ENCODE measurements at places on chromosomes 2 and 18.

DNA sequence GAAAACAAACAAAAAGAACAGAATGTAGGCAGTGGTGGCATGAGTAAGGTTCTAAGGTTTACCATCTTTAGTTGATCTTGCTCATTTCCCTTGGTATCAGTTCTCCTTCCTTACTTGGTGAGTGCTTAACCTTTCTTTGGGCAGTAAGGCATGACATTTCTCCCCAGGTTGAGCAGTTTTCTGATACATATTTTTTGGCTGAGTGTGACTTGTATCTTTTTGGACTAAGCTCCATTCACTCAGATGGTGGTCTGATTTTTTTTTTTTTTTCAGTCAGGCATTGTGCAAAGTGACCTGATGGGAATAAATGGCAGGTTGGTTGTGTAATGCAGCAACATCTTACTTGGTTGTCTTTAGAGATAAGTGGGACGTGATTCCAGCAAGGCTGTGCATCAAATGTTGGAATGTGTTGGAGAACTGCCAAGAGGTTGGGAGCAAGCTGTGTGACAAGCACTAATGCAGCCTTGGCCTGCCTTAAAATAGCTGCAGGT is 15.1 kb downstream of the SPTBN1 start:
- peak; percentile 65 for DNase-seq

DNA sequence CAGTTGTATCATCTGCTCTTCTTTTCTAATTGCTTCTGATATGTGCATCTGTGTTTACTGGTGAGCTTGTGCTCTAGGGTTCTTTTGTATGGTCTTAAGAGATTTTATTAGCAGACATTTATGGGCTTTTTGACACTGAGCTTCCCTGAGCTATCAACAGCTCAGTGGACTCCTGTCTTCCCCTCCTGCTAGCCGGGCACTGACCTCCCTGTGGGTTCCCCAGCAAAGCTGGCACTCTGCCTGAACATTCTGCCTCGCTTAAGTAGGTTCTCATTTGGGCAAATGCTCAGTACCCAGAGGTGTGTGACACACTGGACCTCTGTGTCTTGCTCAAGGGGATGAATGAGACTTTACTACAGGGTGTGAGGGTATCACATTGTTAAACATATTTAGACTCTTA is 15.8 kb downstream of the TRAF3IP1 start:
- no peak for DNase-seq

- DNase-seq: no peak
Measured at GRCh38 chr2:37869771-37870170, 55.3 kb upstream of the RMDN2 start.

- no peak for DNase-seq
Measured at GRCh38 chr2:148865512-148865911, 9.5 kb upstream of the KIF5C start.

GRCh38 chr2:27024812-27025211 is 8.0 kb upstream of the TMEM214 start:
- DNase-seq: no peak

GRCh38 chr2:231991664-231992063 is 30.2 kb downstream of the DIS3L2 start:
- DNase-seq: no peak

DNA sequence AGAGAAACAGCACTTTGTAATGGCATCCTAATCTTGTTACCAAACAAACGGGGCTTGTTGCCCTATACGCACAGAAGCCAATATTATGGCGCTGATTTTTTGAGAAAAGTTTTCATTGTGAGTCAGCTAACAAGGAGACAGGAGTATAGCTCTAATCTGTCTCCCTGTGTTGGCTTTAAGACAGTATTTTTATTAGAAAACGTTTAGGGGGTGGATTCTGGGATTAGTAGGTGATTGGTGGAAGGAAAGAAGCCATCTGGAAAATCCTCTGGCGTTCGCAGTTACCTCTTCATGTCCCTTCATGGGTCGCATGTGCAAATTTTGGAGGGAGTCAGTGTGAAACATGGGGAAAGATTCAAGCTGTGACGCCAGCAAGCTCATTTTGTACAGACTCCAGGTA is 698 bp upstream of the TMEM237 start:
- no peak for DNase-seq

GRCh38 chr2:10079266-10079869 is 843 bp downstream of the CYS1 start:
- DNase-seq: peak; percentile 36

GRCh38 chr2:136582628-136583205 is 182.6 kb upstream of the THSD7B start:
- DNase-seq: no peak

DNA sequence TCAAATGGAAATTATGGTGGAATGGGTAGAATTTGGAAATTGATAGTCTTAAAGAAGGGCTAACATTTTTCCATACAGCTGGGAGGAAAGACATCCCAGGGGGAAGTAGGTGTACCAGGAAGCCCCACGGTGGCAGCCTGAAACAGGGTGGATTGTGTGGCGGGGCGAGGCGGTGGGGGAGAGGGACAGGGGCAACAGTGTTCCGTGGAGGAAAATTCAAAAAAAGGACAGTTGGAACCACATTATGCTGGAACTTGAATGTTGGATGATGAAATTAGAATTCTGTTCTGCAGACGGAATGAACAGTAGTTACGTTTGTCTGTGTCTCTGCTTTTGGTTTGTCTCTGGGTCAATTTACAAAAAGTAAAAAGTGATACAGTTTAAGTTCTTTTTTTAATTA is 10.6 kb upstream of the CIB4 start:
- DNase-seq: no peak

GRCh38 chr2:71496156-71496770 is 42.9 kb downstream of the DYSF start:
- DNase-seq: no peak

GRCh38 chr18:42374961-42375360 is 419.9 kb downstream of the PIK3C3 start:
- DNase-seq: no peak

DNA sequence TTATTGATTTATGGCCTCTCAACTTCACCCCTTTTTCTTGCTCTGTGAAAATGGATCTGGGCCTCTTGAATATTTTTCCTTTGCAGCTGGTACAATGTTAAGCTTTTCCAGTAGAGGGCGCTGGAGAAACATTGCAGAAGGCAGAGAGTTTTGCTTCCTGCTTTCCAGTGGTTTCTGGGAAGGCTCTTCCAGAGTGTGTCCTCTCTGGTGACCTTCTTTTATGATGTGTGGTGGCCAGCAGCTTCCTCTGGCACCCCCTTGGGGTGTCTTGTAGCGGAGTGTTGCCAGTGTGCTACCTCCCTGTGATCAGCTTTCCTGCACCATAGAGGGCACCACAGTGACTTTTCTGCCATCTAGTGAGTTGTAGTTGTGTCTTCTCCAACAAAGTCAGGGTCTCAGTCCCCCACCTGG is 25.4 kb upstream of the MGAT5 start:
- no peak for DNase-seq

GRCh38 chr18:75862458-75862857 is 435.0 kb upstream of the SMIM21 start:
- no peak for DNase-seq

GRCh38 chr2:105143467-105144151 is 97.9 kb upstream of the GPR45 start:
- DNase-seq: peak; percentile 42

DNA sequence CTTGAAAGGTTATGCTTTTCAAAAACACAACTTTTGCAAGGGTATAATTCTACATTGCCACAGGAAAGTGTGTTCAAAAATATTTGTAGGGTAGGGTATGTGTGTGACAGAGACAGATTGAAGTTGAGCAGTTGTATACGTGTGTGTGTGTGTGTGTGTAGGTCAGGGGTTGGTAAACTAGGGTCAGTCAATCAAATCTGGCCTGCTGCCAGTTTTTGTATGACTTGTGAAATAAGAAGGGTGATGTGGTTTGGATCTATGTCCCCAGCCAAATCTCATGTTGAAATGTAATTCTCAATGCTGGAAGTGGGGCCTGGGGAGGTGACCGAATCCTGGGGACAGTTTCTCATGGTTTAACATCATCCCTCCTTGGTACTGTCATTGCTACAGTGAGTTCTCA is 148.2 kb downstream of the CERS6 start:
- no peak for DNase-seq

DNA sequence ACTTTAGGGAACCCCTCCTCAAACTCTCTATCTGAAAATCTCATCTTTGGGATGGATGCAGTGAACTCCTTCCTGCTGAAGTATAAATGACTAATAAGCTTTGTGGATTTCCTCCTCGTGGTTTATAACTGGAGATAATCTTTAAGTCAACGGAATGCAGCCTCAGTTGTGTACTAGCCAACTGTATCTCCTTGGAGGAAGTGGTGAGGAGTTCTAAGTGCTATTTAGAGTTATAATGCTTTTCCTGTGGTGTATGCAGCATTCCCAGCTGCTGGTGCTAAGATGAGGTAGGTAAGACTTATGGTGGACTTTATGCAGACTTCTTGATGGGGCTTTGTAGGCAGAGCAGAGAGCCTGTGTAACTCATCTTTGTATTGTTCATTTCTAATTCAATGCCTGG is 90.9 kb downstream of the LYPD6B start:
- no peak for DNase-seq

DNA sequence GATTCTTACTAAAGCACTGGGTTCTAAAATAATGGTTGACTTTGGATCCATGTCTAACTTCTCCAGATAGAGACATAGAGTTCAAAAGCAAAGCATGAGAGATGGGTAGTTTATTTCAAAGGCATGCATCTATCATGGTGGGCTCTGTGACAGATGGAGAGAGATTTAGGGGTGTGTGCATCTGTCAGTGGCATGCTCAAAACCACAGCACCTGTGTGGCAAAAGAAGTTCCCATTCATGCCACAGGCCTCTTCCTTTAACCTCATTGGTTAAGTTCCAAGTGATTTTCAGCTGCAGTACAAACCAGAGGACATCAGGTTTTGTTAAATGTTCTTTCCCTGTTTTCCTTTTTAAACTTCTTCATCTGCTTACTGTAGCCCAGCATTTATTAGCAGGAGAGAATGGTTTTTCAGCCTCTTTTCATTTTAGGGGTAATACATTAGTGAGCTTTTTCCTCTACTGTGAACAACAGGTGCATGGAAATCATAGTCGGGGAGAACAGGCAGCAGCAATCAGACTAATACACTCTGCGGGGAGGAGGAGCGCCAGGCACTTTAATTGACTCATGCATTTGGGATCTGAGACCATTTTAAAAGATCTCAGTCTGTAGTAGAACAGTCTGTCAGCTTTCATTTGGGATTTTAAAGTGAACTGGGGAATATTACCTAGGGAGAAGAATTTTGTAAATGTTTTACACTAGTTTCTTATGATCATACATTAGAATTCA is 52.4 kb upstream of the UPP2 start:
- no peak for DNase-seq

DNA sequence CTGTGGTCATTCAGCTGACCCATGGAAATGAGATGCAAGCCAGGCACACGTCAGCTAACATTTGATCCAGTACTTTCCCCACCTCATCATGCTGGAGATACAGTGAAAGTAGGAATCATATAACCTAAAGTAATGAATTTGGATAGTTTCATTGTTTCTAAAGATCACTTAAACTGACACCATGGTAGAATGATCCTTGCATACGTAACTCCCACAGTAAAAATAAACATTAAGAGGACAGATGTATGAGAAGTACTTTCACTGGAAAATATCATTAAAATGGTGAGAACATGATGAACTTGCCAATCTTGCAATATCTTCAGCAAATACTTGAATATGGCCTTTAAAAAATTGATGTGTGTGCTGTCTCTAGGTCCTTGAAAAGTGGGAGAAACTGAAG is 85.4 kb downstream of the MAIP1 start:
- DNase-seq: no peak

DNA sequence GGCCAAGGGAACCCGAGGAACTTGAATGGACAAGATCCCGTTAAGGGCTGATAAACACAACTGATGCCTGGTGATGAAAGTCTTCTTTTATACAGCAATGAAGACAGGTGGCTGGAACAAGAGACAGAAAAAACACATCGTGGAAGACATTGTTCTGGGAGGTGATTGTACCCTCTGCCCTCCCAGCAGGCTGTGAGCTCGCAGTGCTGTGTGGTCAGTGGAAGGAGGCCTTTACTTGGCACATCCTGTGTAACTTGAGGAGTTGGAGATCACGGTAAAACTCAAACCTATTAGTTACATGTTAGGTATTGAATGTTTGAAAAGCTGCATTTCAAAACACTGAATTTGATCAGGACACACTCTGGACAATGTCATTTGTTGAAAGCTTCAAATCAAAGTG is 249.9 kb upstream of the EPAS1 start:
- DNase-seq: no peak

DNA sequence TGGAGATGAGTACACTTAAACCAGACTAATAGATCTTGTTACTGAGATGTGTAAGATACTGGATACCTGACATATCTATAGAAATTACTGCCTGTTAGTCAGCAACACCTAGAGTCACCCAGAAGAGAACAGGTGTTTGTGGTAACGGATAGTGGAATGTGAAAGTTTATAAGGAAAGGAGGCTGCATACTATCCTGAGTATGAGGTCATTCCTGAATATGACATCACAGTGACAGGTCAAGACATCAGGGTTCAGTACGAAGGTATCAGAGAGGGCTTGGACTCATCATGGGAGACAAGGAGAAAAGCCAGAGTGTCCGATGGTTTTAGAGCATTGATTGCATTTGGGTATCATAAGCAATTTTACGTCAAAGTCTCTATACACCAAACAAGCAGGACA is 55.3 kb downstream of the ABCA12 start:
- no peak for DNase-seq

- DNase-seq: no peak
Measured at GRCh38 chr2:208945719-208946256, 478.1 kb upstream of the MAP2 start.

GRCh38 chr2:181632733-181633401 is 24.0 kb downstream of the CERKL start:
- DNase-seq: no peak

DNA sequence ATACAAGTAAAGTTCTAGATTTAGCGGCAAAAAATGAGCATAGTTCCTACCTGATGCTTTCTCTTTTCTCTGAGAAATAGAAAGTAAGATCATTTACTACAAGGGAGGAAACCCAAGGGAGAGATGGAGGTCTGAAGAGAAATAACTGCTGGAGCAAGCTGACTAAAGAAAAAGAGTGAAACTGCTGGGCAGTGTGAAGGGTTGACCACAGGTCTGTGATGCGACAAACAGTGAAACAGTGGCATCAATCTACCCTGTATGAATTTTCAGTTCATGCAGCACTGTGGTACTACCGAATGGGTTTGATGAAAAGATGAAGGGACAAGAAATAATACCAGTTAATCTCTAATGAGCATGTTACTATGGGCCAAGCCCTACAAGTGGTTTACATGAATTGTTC is 52.2 kb downstream of the CUL3 start:
- no peak for DNase-seq

- no peak for DNase-seq
Measured at GRCh38 chr2:169815849-169816248, 8.9 kb downstream of the METTL5 start.

DNA sequence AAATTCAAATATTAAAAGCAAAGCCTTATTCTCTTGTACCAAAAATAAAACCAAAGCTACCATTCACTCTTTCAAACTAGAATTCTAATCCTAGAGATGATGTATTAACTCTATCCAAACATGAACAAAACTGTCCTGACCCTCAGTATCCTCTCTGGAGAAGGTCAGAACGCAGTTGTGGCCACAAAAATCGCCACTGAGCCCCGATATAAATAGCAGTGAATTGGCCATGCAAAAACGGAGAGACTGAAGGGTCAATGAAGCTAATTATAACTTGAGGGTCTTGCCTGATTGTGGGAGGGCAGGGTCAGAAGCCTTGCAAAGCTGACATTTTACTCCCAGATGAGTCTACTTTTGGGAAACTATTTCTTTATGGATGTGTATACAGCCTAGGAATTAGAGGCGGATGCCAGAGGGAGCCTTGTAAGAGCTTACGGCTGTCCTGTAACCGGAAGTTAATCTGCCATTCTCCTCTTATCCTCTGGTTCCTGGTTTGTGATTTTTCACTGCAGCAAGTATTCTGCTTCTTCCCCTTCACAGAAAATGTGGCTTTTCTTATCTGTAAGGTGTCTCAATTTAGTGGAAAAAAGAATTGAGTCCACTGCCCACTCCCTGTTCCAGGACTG is 28.1 kb downstream of the CAVIN2 start:
- no peak for DNase-seq
